ENCODE measurements at places on chromosomes 7 and 10. TPM values are rescaled to one million over a fixed set of nuclear protein-coding genes. Genes with fewer than 3 reads are reported as not detected.
A peak's percentile ranks its signal among the peaks of the same experiment; 100 is the strongest.

GRCh38 chr10:20740120-20740519 is 157.0 kb downstream of the NEBL start:
- no peak for DNase-seq

DNA sequence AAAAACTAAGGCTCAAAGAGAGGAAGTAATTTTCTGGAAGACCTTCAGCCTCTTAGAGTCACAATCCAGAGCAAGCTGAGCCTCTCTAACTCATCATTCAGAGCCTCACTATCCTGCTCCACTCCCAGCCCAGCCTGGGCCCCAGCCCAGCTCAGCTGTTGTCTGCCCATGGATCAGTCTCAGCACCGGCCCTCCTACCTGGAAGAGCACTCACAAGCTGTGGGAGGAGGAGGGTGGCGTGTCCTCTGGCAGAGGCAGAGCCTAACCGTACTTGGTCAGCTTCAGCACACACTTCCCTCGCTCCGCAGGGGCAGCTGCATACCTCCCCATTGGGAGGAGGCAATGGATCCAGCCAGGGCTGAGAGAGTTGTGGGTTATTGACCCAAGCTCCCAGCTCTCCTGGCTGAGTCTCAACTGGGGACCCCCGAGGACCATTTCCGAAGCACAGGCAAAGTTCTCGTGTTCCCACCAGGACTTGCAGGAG is 66.7 kb upstream of the GPR26 start:
- no peak for DNase-seq

- DNase-seq = peak; percentile 78
Measured at GRCh38 chr7:21253740-21254687, 173.9 kb upstream of the SP4 start.

- DNase-seq = no peak
Measured at GRCh38 chr7:155188821-155189581, 108.7 kb upstream of the INSIG1 start.

MXI1 gene
- 9.5 TPM for total RNA-seq

DNA sequence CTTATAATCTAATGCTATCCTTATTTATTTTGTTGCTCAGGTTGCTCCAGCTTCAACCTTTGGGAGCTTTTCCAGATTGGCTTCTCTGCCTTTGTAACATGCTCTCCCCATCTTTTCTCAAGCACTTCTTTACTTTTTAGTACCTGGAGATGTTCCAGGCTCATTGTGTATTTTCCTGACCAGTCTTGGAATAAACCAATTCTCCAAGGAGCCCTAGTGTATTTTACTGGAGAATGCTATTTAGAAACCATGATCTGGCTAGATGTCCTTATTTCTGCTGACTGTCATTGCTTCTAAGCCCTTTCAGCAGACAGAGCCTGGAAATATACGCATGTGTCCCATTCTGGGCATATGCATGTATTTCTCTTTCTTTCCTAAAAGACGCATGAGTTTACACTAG is 95.7 kb downstream of the EMX2 start:
- no peak for DNase-seq

GRCh38 chr10:21507150-21507549 is 18.3 kb downstream of the SKIDA1 start:
- DNase-seq = no peak

FRAT2 gene
- 28.8 TPM for total RNA-seq

SLC26A3 gene
- total RNA-seq = not detected

MCM10 gene
- total RNA-seq = 6.3 TPM

GRID1 gene
- total RNA-seq = not detected

Measured in dermis blood vessel endothelial cell (primary cell).